ENCODE measurements at places on chromosomes 4 and X.

GRCh38 chrX:112818114-112819007, 22.3 kb downstream of the AMOT start:
- DNase-seq, result peak; percentile 34

GRCh38 chr4:1405254-1405635, 997 bp downstream of the NKX1-1 start:
- no peak for DNase-seq

- no peak for DNase-seq
These were observed 38.5 kb downstream of the TMEM156 start for GRCh38 chr4:38993683-38994082.

GRCh38 chr4:168070903-168071302, 21.4 kb upstream of the ANXA10 start:
- no peak for DNase-seq

GRCh38 chr4:167021545-167022155, 212.6 kb downstream of the SPOCK3 start:
- peak; percentile 62 for DNase-seq

DNA sequence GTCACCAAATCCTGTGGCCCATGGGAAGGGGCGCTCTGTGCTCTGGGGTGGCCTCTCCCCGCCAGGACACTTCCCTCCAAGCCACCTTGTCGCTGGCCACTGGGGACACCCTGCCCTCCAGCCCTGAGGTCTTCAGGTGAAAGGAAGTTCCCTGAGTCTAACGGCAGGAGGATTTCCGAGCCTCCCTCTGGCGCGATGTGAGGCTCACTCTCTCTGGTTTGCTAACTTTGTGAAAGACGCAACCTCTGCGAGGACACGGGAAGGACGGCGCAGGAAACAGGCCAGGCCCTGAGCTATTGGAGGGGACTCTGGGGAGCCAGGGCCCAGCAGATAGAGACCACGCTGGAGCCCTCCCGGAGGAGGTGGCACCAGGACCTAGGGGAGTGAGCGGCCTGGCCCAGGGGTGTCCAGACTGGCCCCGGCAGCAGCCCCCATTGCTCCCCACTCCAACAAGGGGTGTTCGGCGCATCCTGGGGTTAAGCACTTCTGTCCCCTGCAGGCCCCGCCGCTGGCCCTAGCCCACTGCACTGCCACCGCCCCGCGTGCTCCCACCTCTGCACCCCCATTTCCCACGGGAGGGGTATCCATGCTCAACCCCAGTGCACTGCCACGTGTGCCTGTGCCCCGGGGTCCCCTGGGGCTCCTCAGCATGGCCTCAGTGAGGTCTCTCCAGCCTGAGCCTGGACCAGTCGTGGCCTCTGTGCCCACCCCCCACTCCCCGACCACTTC, 72.2 kb upstream of the MXD4 start:
- DNase-seq, result no peak

- DNase-seq, result no peak
These were observed 237.3 kb downstream of the USP46 start for GRCh38 chr4:52421811-52422213.

- DNase-seq, result no peak
These were observed 135.0 kb downstream of the IDS start for GRCh38 chrX:149370097-149370496.

GRCh38 chr4:127856813-127857447, 23.8 kb upstream of the PLK4 start:
- no peak for DNase-seq

DNA sequence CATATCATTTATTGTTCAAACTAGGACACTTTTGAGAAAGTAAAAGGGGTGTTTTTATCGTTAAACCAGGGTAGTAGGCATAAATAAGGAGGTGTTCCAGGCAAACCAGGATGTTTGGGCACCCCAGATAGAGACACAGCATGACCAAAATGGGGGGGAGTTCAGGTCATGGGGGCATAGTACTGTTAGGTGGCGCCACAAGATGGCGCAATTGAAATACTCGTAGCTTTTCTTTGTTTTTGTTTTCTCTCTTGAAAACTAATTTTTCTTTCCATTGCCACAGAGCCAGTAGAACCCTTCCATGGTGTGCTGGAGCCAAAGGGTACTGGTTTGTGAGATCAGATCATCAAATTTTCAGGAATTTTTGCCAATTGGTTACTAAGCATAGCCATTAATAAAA, 283.4 kb downstream of the BCOR start:
- peak; percentile 26 for DNase-seq

- DNase-seq, result peak; percentile 80
These were observed 12.3 kb downstream of the SASH3 start for GRCh38 chrX:129791961-129792570.

- no peak for DNase-seq
These were observed 147.6 kb upstream of the DIPK2B start for GRCh38 chrX:45348296-45348695.

- DNase-seq, result no peak
These were observed 777.3 kb downstream of the PCDH18 start for GRCh38 chr4:136754810-136755530.

DNA sequence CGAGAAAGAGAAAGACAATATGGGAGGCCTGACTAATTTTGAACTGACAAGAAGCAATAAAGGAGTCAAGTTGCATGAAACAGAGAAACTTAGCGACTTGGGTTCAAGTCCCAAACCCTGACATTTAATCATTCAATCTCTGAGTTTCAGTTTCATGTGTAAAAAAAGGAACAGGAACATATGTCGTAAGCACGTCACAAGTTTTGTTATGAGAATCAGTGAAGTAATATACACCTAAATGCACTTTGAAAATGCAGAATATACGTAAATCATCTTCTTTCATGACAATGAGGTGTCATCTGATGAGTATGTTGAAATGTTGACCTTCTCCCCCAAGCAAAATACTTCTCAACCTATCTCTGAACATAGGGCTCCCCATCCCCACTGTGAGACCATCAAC, 10.4 kb downstream of the ACOT9 start:
- DNase-seq, result no peak

DNA sequence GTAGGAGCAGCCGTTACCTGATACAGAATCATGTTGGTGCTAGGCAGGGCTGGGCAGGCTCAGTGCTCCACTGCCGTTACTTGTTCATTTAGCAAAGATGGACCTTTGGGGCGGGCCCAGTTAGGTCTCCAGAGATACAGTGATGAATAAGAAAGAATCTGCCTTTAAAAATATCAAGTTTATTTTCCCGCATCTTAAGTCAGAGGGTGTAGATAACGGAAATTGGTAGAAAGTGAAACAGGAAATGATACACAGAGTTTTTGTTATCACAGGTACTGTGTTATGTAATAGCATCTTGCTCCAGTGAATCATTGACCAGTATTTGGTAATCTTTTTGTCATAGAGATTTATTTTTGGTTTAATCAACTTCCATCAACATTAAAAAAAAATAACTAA, 5.5 kb downstream of the TMEM131L start:
- DNase-seq, result no peak

- no peak for DNase-seq
These were observed 28.3 kb downstream of the ZFYVE28 start for GRCh38 chr4:2390146-2390545.

DNA sequence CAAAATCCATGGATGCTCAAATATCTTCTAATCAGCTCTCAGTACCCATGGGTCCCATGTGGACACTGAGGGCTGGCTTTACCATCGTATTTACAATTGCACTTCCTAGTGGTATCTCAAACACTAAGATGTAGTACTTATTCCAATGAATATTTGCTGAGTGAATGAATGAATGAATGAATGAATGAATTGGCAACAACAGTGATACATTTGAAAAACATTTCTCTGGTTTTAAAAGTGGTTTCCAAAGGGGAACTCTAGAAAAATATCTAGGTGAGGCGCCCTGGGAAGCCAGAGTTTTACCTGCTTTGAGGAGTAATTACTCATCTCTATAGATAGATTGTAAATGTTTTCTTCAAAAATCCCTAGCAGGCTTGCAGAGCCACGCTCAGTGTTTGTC, 76.6 kb downstream of the CYTL1 start:
- no peak for DNase-seq
